ENCODE measurements at places on chromosomes 1 and 21. TPM values are rescaled to one million over a fixed set of nuclear protein-coding genes. Genes with fewer than 3 reads are reported as not detected.

MYOM3 gene
- not detected for total RNA-seq

RHOU gene
- 0.28 TPM for total RNA-seq

RXFP4 gene
- total RNA-seq: not detected

EFNA3 gene
- 6.0 TPM for total RNA-seq

OPRD1 gene
- not detected for total RNA-seq

GPX7 gene
- total RNA-seq: 29.9 TPM

CSMD2 gene
- total RNA-seq: not detected

ERI3 gene
- total RNA-seq: 43.5 TPM

NBPF12 gene
- total RNA-seq: 12.9 TPM

SH2D1B gene
- total RNA-seq: 1.0 TPM

CCDC24 gene
- total RNA-seq: 2.1 TPM

MXRA8 gene
- total RNA-seq: not detected

FCN3 gene
- total RNA-seq: not detected

DARS2 gene
- total RNA-seq: 49.7 TPM

APOBEC4 gene
- total RNA-seq: not detected

TRPM2 gene
- 6.7 TPM for total RNA-seq

FAM110D gene
- 0.07 TPM for total RNA-seq

C1QTNF12 gene
- 3.5 TPM for total RNA-seq

LRRC7 gene
- not detected for total RNA-seq

OR2T29 gene
- total RNA-seq: not detected

NHLH1 gene
- total RNA-seq: 0.32 TPM

SLAMF8 gene
- total RNA-seq: 0.34 TPM

SEC16B gene
- total RNA-seq: not detected

RNPEP gene
- total RNA-seq: 43.6 TPM

TMCC2 gene
- total RNA-seq: 14.0 TPM

MSH4 gene
- total RNA-seq: 0.60 TPM

G0S2 gene
- 49.4 TPM for total RNA-seq

GABPA gene
- total RNA-seq: 22.7 TPM

PADI4 gene
- not detected for total RNA-seq

FAM177B gene
- total RNA-seq: not detected

MTMR11 gene
- 5.2 TPM for total RNA-seq

Measured in activated T-helper 2 cell treated with anti-CD3 and anti-CD28 coated beads, Interferon-gamma antibody, Interleukin-2, Interleukin-4, amounts not matched to agents 10 μg/mL and 5 μg/mL and 100 μg/mL, durations not matched to agents 14 hours and 24 hours and 36 hours (primary cell).